A549 treated with dexamethasone at 1 μM for 4 hours (cell line): ENCODE measurements at places on chromosomes 12 and 14. TPM values are rescaled to one million over a fixed set of nuclear protein-coding genes. Genes with fewer than 3 reads are reported as not detected.

GLIPR1 gene
- 28.2 to 39.3 TPM (median 31.1 TPM) in 5 replicates for total RNA-seq

GLT1D1 gene
- total RNA-seq, result not detected in 5 replicates

LRRC9 gene
- total RNA-seq, result not detected in 5 replicates

OASL gene
- 1.2 to 2.6 TPM (median 2.1 TPM) in 5 replicates for total RNA-seq

PLA2G1B gene
- total RNA-seq, result 0.18 TPM in 1 of 5 replicates, not detected in the others
